Natural killer cell (primary cell): ENCODE measurements at places on chromosomes 6 and 20. TPM values are rescaled to one million over a fixed set of nuclear protein-coding genes. Genes with fewer than 3 reads are reported as not detected.

DNA sequence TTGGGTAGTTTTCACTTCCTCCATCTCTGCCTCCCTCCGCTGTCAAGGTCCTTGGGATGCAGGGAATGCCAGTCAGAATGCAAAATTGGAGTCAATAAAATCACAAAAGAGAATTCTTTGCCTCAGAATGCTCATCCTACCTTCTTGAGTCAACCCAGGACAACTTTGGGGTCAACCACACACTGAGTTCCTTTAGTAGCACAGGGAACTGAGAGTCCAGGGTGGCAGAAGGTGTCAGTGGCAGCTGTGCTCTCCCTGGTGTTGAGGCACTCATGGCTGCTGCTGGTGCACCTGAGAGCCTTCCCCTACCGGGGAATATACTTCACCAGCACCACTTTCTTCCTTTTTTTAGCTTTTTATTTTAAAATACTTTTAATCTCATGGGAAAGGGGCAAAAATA is 829 bp upstream of the NOTCH4 start:
- no peak for DNase-seq
- no peaks in the 10 kb centered on the region for H3K36me3 ChIP-seq
- H3K4me1 ChIP-seq: peaks cover 5% of the 10 kb centered on the region
- no peaks in the 10 kb centered on the region for H3K27me3 ChIP-seq
- no peak overlapping the region for H3K27ac ChIP-seq
- H3K4me3 ChIP-seq: no peak overlapping the region

The XKR7 gene
- total RNA-seq: not detected

- H3K4me1 ChIP-seq: no peaks in the 10 kb centered on the region
- H3K36me3 ChIP-seq: no peaks in the 10 kb centered on the region
- H3K27ac ChIP-seq: no peak overlapping the region
- no peaks in the 10 kb centered on the region for H3K27me3 ChIP-seq
- no peak for DNase-seq
- no peak overlapping the region for H3K4me3 ChIP-seq
Measured at GRCh38 chr6:167403427-167403826, 78.5 kb downstream of the TTLL2 start.

DNA sequence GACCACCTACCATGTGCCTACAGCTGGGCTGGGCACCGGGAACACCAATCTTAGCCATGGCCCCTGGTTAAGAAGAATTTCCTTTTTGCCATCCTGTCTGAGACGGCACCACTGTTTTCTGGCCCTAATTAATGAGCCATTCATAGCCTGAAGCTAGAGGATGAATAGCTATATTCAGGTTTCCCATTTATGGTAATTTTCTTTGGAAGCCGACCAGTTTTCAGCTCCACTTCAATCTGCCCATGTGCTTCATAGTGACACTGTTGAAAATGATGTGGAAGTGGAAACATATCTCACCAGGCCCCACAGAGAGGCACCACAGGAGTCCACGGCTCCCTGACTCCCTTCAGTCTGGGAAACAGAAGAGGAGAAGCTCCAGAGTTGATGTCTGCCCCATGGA is 22.6 kb upstream of the ULBP3 start:
- no peaks in the 10 kb centered on the region for H3K36me3 ChIP-seq
- no peak overlapping the region for H3K4me3 ChIP-seq
- no peaks in the 10 kb centered on the region for H3K27me3 ChIP-seq
- no peaks in the 10 kb centered on the region for H3K4me1 ChIP-seq
- DNase-seq: no peak

- H3K4me1 ChIP-seq: no peaks in the 10 kb centered on the region
- no peak overlapping the region for H3K27ac ChIP-seq
- no peak overlapping the region for H3K4me3 ChIP-seq
- no peak for DNase-seq
Measured at GRCh38 chr6:119594907-119595306, 245.3 kb upstream of the MAN1A1 start.
